CD4-positive, alpha-beta memory T cell (primary cell): ENCODE measurements at places on chromosomes 2 and 18. TPM values are rescaled to one million over a fixed set of nuclear protein-coding genes. Genes with fewer than 3 reads are reported as not detected.

TUBB8B gene
- polyA plus RNA-seq: not detected

DNA sequence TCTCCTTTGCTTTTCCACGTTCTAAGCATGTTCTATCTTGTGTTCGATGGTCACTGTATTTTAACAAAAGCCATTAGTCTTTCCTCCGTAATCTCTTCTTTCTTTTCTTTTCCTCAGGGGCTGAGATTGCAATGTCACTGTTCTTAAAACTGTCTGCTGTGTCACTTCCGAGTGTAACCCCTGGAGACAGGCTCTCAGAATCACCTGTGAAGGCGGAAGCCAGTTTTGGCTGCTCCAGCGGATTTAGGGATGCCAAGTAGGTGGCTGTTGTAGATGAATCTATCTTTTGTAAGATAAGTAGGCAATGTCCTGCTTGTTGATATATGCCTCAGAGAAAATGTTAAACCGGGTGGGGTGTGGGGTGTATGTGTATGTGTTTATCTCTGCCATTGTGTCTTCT lies 94.7 kb upstream of the L3MBTL4 start:
- no peaks in the 10 kb centered on the region for H3K27me3 ChIP-seq
- no peak overlapping the region for H3K27ac ChIP-seq
- DNase-seq: no peak
- no peaks in the 10 kb centered on the region for H3K4me1 ChIP-seq

DNA sequence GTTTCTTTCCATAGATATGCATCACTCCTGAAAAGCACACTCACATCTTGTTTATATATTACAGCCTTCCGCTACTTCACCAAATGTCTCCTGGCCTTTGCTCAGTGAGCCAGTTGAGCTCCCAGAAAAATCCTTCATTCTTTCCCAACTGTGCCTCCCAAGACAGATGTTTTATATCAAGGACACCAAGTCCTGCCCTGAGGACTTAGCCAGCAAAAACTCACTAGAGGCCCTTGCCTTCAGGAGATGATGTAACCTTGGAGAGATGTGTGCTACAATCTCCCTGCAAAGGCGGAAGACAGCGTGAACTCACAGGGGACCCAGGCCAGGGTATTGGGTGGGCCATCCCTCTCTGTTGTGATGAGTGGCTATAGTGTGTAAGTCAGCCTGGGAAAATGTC lies 86.1 kb upstream of the CTAGE1 start:
- no peaks in the 10 kb centered on the region for H3K27me3 ChIP-seq
- no peak overlapping the region for H3K27ac ChIP-seq
- no peaks in the 10 kb centered on the region for H3K36me3 ChIP-seq
- no peaks in the 10 kb centered on the region for H3K4me1 ChIP-seq
- no peak for DNase-seq

- peak overlapping the region; percentile 88 for H3K4me3 ChIP-seq
- no peak for DNase-seq
- H3K27ac ChIP-seq: peak overlapping the region; percentile 90
- H3K36me3 ChIP-seq: peaks cover 19% of the 10 kb centered on the region
- peaks cover 26% of the 10 kb centered on the region for H3K4me1 ChIP-seq
- H3K27me3 ChIP-seq: no peaks in the 10 kb centered on the region
Observed at GRCh38 chr2:74464406-74464805, 776 bp downstream of the MOGS start.

GNAL gene
- polyA plus RNA-seq: not detected

- H3K4me3 ChIP-seq: no peak overlapping the region
- H3K36me3 ChIP-seq: no peaks in the 10 kb centered on the region
- H3K27ac ChIP-seq: no peak overlapping the region
Observed at GRCh38 chr2:197328461-197328860, 17.9 kb upstream of the ANKRD44 start.

GRCh38 chr2:36753706-36754221 lies 57.3 kb downstream of the VIT start:
- H3K4me3 ChIP-seq: no peak overlapping the region
- H3K4me1 ChIP-seq: no peaks in the 10 kb centered on the region
- H3K36me3 ChIP-seq: no peaks in the 10 kb centered on the region
- no peak for DNase-seq
- H3K27ac ChIP-seq: no peak overlapping the region

IL37 gene
- polyA plus RNA-seq: not detected

RAD51AP2 gene
- not detected for polyA plus RNA-seq

- H3K4me3 ChIP-seq: no peak overlapping the region
- no peaks in the 10 kb centered on the region for H3K27me3 ChIP-seq
- H3K27ac ChIP-seq: no peak overlapping the region
- no peak for DNase-seq
- no peaks in the 10 kb centered on the region for H3K36me3 ChIP-seq
Observed at GRCh38 chr18:35022426-35023001, 18.7 kb upstream of the MAPRE2 start.

GRCh38 chr2:102276549-102277201 lies 34.7 kb upstream of the IL1RL1 start:
- peaks cover 22% of the 10 kb centered on the region for H3K4me1 ChIP-seq
- H3K27ac ChIP-seq: no peak overlapping the region
- H3K4me3 ChIP-seq: no peak overlapping the region
- no peaks in the 10 kb centered on the region for H3K27me3 ChIP-seq

GRCh38 chr2:160220545-160221009 lies 20.5 kb upstream of the ITGB6 start:
- no peaks in the 10 kb centered on the region for H3K36me3 ChIP-seq
- no peaks in the 10 kb centered on the region for H3K27me3 ChIP-seq
- no peak for DNase-seq
- H3K27ac ChIP-seq: no peak overlapping the region
- H3K4me3 ChIP-seq: no peak overlapping the region

DNA sequence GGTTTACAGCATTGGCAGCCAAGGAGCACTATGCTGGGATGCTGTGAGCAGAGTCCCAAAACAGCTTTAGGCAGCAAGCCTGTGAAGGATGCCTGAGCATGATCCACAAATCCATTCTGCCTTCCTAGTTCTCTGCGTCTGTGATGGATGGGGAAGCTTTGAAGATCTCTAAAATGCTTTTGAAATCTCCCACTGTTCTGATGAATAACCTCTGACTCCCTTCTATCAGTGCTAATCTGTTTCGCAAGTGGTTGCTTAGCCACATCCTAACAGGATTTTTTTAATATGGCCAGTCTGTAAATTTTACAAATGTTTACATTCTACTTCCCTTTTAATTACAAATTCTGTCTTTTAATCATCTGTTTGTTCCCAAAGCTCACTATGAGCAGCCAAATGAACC lies 319.2 kb downstream of the GULP1 start:
- H3K4me3 ChIP-seq: no peak overlapping the region
- no peaks in the 10 kb centered on the region for H3K27me3 ChIP-seq
- no peaks in the 10 kb centered on the region for H3K4me1 ChIP-seq
- no peaks in the 10 kb centered on the region for H3K36me3 ChIP-seq
- no peak overlapping the region for H3K27ac ChIP-seq

MARCO gene
- not detected for polyA plus RNA-seq

DNA sequence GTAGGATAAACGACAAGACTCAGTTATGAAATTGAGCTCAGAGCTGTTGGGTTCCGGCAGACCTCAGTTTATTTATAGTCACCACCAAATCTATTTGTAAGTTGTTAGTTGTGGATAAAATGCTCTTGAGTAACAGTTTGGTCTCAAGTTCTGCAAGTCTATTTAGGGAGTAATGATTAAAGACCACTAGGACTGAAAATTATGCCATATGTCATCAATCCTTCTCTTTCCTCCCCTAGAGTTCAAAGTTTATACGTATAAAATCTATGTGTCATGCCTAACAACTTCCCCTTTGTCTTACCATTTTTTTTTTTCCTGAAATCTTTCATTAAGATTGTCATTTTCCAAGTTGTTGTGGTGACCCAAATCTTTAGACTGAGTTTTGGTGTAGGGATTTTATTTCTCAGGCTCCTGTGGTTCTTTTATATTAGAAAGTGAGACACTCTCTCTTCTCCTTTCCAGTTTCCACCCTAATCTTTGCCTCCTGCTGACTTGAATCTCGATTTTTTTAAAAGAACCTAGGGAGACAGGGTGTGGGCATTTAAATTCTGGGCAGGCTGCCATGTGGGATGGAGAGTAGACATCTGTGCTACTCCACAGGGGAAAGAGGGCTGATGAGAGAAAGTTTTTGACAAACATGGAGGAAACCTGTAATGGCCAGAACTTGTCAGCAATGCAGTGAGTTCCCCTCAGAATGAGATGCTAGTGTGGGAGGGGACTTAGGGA lies 51.0 kb downstream of the LAMA3 start:
- no peak for DNase-seq
- no peaks in the 10 kb centered on the region for H3K27me3 ChIP-seq
- no peak overlapping the region for H3K27ac ChIP-seq

ZRANB3 gene
- 2.3 TPM for polyA plus RNA-seq

DNA sequence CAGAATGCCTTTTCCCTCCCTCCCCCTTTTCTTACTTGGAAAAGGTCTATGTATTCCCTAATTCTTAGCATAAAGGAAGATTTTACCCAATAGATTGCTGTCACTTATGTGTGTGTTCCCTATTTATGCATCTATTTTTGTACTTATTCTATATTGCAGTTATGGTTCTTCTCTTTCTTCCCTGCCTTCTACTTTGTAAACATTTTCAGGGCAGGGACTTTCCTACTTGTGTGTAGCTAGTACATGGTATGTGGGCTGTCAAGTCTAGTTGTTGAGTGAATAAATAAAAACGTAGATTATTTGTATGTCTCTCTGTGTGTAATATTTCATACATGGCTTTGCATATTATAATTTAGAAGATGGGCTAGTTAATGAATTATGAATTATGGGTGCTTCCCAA lies 45.3 kb downstream of the PSMD14 start:
- no peaks in the 10 kb centered on the region for H3K36me3 ChIP-seq
- no peak overlapping the region for H3K27ac ChIP-seq
- H3K4me3 ChIP-seq: no peak overlapping the region
- no peaks in the 10 kb centered on the region for H3K27me3 ChIP-seq
- no peaks in the 10 kb centered on the region for H3K4me1 ChIP-seq

DNA sequence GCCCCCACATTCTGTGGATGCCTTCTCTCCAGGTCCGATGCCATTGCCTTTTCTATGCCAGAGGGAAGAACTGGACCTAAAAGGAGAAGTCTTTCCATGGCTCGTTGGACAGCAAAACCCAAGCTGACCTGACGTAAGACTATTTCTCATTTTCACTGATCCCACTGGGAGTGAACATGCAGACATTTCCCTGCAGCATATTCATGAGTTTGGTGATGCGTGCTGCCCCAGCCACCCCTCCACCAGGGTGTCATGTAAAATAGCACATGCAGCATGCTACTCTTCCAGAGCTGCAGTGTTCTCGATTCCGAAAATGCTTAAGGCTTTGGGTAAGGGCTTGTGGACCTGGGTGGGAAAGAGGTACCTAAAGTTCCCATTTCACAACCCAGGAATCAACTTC lies 221.2 kb downstream of the UXS1 start:
- no peaks in the 10 kb centered on the region for H3K27me3 ChIP-seq
- no peak overlapping the region for H3K4me3 ChIP-seq
- peaks cover 14% of the 10 kb centered on the region for H3K4me1 ChIP-seq
- no peak for DNase-seq
- no peak overlapping the region for H3K27ac ChIP-seq

- H3K4me1 ChIP-seq: no peaks in the 10 kb centered on the region
- no peaks in the 10 kb centered on the region for H3K36me3 ChIP-seq
- no peak overlapping the region for H3K27ac ChIP-seq
- H3K27me3 ChIP-seq: no peaks in the 10 kb centered on the region
Observed at GRCh38 chr18:3478262-3478978, 28.4 kb downstream of the TGIF1 start.

DNA sequence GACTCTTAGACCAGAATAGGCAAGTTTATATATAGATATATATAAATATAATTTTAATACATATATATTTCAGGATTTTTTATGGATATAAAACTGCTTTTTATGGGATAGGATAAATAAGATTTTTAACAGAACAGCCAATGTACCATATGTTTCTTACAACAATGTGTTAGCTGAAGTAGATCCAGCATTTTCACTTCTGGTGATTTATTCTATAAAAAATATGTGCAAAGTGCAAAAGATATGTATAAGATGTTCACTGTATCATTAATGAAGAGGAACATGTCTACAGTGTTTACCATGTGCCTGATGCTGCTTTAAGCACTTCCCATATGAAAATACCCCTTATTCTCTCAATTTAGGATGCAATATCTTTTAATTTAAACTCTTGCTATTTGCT lies 22.2 kb upstream of the GPR75 start:
- H3K36me3 ChIP-seq: peaks cover 40% of the 10 kb centered on the region
- H3K4me3 ChIP-seq: no peak overlapping the region
- no peak for DNase-seq
- H3K27me3 ChIP-seq: no peaks in the 10 kb centered on the region
- H3K27ac ChIP-seq: no peak overlapping the region
- no peaks in the 10 kb centered on the region for H3K4me1 ChIP-seq

SERPINB4 gene
- not detected for polyA plus RNA-seq

DNA sequence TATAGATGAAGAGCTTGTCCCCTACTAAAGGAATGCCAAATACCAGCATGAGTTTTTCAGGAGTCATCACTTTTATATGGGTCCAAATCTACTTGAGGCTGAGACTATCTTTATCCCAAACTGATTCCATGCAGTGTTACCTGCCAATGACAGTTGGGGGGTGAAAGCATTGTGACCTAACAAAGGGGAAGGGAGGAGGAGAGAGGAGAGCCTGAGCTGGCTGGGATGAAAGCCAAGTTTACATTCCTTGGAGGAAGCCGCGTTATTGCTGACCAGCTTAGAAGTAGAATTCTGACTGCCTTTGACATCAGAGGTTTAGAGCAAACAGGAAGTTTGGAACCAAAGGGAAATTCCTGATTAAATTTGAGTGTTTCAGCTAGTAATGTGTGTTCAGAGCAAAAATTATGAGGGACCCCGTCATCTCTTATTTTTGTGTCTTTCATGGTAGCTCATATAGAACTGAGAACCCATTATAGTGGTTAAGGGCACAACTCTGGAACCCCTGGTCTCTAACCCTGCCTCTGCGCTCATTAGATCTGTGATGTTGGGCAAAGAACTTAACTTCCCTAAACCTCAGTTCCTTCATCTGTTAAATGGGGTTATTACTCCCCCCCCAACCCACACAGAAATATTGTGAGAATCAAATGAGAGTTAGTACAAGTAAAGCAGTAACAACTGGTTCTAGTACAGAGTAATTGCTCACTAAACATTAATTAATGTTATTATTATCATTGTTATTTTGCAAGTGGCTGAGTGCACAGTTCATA lies 199.3 kb upstream of the EPAS1 start:
- H3K27me3 ChIP-seq: no peaks in the 10 kb centered on the region
- H3K4me3 ChIP-seq: no peak overlapping the region
- H3K36me3 ChIP-seq: no peaks in the 10 kb centered on the region
- DNase-seq: no peak

CFAP210 gene
- not detected for polyA plus RNA-seq

DNA sequence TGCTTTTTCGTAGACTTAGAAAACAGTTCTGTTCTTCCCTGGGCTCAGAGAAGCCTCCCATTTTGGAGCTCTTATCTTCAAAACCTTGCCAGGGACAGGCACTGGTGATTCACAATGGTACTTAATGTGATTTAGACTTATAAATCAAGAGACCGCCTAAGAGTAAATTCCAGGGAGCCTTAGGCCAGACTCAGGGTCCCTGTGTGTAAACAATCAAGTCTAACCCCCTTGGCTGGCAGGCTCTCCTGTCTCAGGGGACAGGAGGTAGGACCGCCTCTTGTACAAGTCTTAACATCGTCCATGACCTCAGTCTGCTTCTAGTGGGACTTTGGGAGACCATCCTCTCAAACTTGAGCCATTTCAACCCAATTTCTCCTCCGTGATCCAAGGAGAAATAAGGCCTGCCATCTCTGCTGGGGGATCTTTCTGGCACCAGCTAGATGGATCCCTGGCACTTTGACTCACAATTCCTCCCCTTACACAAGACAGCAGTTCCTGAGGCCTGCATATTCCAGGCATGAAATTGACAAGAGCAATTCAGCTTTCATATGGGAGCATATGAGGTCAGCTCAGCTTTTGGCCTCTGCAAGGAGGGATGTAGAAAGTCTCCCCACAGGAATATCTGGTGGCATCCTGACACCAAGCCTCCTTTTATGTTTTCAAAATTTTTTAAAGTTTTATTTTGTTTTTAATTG lies 487.0 kb downstream of the TNS1 start:
- H3K4me3 ChIP-seq: no peak overlapping the region
- no peak for DNase-seq
- H3K27me3 ChIP-seq: no peaks in the 10 kb centered on the region
- no peaks in the 10 kb centered on the region for H3K4me1 ChIP-seq

TTN gene
- polyA plus RNA-seq: 0.22 TPM
